ENCODE measurements at places on chromosomes 11 and 22.

GRCh38 chr11:126512741-126513715 lies 157.5 kb downstream of the ST3GAL4 start:
- no peak for DNase-seq

- no peak for DNase-seq
These were observed 241.5 kb downstream of the DDX10 start for GRCh38 chr11:108906329-108906728.

GRCh38 chr22:47594836-47595521 lies 832.5 kb downstream of the TBC1D22A start:
- no peak for DNase-seq

- no peak for DNase-seq
These were observed 138.0 kb downstream of the TRPC6 start for GRCh38 chr11:101445761-101446160.

- no peak for DNase-seq
These were observed 5.4 kb upstream of the NDUFS8 start for GRCh38 chr11:68025047-68025446.

Measured in activated T-cell treated with anti-CD3 and anti-CD28 coated beads for 1 hour (primary cell).